ENCODE measurements at places on chromosomes 2 and 18.

- no peak for DNase-seq
Measured at GRCh38 chr2:174775571-174775980, 11.3 kb upstream of the CHRNA1 start.

GRCh38 chr18:21362831-21363230 lies 120.8 kb downstream of the GREB1L start:
- DNase-seq: no peak

GRCh38 chr2:41283079-41283775 lies 764.6 kb upstream of the PKDCC start:
- no peak for DNase-seq

GRCh38 chr18:45935591-45936335 lies 31.4 kb downstream of the EPG5 start:
- no peak for DNase-seq

- no peak for DNase-seq
Measured at GRCh38 chr2:230938098-230938497, 13.1 kb upstream of the GPR55 start.
